SHP77 treated with DMSO at 0.1 percent for 48 hours (cell line): ENCODE measurements at places on chromosomes 2 and 18.

- DNase-seq, result peak; percentile 18
Observed at GRCh38 chr2:42931146-42931817, 138.9 kb upstream of the HAAO start.

GRCh38 chr2:241092677-241093076, 9.4 kb downstream of the MTERF4 start:
- DNase-seq, result no peak

- DNase-seq, result no peak
Observed at GRCh38 chr18:63477968-63478367, 1.2 kb downstream of the SERPINB5 start.

DNA sequence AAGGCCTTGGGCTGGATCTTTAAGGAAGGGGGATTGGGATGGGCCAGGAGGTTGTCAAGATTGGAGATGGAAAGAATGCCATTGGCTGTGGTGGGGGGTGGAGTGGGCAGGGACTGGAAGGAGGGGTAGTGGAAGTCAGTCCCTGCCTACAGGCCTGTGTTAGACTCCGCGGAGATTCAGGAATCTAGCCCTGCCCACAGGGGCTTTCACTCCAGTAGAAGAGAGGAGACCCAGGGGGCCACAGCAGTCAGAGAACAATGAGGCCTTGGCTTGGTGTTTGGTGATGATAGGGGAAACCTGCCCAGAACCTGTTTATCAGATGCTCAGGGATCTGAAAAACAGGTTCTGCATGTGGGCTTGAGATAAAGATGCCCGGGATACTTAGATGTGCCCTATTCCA, 6.1 kb downstream of the STEAP3 start:
- no peak for DNase-seq

- DNase-seq, result no peak
Observed at GRCh38 chr2:989781-990467, 39.3 kb downstream of the SNTG2 start.

- DNase-seq, result no peak
Observed at GRCh38 chr18:26458526-26459232, 89.7 kb downstream of the KCTD1 start.

- no peak for DNase-seq
Observed at GRCh38 chr2:170598067-170598395, 117.1 kb upstream of the SP5 start.

DNA sequence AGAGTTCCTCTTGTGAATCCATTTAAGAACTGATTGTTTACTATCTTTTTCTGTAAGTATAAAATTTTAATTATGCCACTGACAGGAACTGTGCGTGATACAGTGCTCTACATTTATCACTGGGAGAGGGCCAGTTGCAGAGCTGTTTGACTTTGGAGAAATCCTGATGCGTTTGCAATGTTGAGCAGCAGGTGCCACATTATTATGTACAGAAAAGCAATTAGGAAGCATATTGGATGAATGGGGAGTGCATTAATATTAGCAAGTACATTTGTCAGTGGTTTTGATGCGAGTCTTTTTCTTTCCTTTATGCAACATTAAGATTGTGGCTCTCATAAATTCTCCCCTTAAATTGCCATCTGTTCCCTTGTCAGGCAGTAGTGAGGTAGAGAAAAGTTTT, 302.3 kb upstream of the FANCL start:
- no peak for DNase-seq

GRCh38 chr2:97979904-97980303, 15.8 kb downstream of the TMEM131 start:
- DNase-seq, result no peak

DNA sequence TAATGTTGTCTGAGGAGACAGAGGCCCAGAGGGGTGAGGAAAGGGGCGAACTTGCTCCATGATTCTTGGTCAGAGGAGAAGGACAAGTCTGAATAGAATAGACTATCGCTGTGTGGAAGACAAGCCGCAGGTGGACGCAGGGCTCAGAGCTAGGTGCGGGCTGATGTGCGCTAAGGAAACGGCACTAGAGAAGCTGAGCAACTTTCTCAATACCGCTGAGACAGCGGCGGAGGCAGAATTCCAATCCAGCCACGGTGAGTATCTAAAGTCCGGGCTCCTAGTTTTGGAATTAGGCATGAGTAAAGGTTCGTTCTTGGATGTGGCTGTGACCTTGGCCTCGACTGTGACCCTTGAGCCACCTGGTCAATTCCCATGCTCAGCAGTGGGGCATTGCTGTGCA, 47.8 kb downstream of the CAPN13 start:
- DNase-seq, result no peak

DNA sequence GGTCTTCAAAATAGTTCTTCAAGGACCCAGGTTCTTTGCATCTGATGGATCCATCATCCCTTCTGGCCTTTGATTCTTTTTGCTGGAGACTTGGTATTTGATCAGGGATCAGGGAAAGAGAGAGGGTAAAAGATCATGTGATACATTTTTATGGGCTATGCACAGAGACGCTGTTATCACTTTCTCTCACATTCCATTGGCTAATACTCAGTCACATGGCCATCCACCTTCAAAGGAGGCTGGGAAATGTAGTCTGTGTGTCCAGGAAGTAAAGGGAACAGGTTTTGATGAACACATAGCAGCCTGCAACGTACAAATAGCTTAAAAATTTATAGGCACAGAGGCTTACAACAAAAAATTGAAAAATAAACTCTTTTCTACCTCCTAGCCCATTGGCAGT, 629.6 kb upstream of the FANCL start:
- no peak for DNase-seq

DNA sequence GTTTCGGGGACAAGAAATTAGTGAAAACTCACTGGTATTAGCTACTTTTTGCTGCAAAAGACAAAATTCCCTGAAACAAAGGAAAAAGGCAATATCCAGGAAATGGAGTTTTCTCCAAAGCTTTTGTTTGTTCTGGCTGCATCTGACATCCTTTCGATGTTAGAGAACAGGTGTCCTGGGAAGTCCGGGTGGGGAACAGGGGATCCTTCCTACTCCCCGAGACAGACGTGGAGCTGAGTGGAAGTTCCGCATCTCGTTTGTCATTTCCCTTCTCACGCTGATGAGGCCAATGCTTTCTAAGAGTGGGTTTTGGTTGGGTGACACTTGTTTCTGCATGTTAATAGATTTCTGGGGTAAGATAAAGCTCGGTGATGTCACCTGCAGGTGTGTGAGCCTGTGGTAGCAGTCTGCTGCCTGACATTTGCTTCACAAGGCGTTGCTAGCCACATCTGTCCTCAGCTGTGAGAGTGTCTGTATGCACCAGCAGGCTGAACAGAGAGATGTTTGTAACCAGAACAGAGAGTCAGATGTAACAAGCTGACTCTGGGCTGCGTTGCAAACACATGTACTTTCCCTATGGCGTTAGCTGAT, 125.9 kb downstream of the ACOXL start:
- no peak for DNase-seq

DNA sequence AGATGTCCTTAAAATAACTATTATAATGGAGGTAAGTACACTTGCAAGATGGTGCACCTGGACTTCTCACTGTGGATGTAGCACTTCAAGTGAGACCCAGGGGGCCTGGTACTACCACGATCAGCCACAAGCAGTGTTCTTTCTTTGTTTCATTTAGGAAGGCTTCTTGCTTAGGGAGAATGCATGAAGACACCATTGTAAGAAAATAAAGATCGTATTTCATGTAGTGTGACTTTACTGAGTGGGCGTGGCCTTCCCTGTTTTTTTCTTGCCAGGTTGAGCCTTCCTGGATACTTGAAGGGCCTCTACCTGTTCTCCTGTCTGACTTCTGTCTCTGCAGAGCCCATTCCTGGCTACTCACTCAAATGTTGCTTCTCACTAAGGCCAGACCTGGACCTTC, 615.6 kb upstream of the SOX11 start:
- DNase-seq, result no peak

- DNase-seq, result no peak
Observed at GRCh38 chr2:27408601-27409320, 630 bp downstream of the PPM1G start.

- DNase-seq, result no peak
Observed at GRCh38 chr2:33670392-33670937, 71.4 kb upstream of the FAM98A start.

GRCh38 chr18:11284811-11285210, 135.4 kb upstream of the PIEZO2 start:
- DNase-seq, result no peak

DNA sequence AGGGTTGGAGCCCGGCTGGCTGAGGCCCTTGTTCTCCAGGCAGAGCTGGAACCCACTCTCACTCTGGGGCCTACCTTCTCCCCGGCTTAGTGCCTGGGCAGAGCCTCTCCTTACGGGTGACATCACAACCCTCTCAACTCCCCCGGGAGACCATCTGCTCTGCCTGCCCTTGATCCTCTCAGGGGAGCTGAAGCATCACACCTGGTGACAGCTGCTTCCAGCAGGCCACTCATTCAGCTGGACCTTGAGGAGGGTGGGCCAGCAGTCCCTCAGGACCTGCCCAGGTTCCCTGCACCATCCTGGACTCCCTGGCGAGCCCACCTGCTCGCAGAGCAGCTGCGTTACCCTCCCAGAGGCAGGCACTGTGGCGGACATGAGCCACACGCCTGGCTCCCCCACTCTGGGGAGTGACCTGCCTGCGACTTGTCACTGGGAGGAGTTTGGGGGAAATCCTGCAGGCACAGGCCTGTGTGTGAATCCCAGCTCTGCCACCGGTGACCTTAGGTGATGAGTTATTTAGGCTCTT, 13.1 kb downstream of the HS6ST1 start:
- DNase-seq, result peak; percentile 91

DNA sequence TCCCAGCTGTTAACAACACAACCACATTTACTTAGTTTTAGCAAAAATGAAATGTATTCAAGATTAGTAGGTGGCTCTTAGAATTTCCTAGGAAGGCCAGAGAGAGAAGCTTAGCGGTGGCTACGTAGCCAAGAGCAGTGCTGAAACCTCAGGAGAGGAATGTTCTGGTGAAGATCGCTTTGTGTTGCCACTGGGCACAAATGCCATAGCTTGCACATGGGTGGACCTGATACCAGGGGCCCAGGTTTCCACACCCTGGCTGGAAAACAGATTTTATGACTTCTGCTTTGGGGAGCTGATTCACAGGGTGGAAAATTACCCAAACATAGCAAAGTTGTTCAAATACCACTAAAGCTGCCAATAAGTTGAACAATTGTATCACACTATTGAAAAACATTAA, 43.4 kb downstream of the THUMPD2 start:
- DNase-seq, result no peak

- no peak for DNase-seq
Observed at GRCh38 chr2:9228088-9228751, 21.6 kb downstream of the ASAP2 start.

DNA sequence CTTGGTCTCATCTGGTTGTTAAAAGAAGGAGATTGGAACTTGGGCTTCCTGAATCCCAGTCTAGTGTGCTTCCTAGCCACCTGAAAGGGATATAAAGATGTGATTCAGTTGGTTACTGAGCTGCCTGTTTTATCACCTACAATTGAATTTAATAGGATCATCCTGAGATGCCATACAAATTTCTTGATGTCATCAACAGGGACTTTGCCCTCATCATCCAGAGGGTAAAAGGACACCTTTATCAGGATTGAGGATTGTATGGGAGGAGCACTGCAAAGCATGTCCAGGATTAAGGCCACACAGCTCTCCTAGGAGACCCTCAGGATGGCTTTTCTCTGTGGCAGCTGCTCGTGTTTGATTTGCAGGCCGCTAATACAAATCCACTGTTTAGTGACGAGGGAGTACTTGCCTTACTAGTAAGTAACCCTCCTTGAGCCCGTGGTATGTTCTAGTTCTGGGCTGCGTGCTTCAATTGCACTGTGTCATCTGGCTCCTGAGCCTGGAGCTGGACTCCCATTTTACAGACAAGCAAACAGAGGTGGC, 28.6 kb downstream of the SH3RF3 start:
- DNase-seq, result no peak

- DNase-seq, result no peak
Observed at GRCh38 chr18:37872562-37872961, 307.0 kb upstream of the CELF4 start.

- no peak for DNase-seq
Observed at GRCh38 chr2:36565712-36566111, 32.3 kb downstream of the FEZ2 start.

GRCh38 chr2:112540906-112541305, 1.4 kb upstream of the POLR1B start:
- no peak for DNase-seq

- DNase-seq, result no peak
Observed at GRCh38 chr18:61749031-61749430, 143.8 kb downstream of the RNF152 start.

DNA sequence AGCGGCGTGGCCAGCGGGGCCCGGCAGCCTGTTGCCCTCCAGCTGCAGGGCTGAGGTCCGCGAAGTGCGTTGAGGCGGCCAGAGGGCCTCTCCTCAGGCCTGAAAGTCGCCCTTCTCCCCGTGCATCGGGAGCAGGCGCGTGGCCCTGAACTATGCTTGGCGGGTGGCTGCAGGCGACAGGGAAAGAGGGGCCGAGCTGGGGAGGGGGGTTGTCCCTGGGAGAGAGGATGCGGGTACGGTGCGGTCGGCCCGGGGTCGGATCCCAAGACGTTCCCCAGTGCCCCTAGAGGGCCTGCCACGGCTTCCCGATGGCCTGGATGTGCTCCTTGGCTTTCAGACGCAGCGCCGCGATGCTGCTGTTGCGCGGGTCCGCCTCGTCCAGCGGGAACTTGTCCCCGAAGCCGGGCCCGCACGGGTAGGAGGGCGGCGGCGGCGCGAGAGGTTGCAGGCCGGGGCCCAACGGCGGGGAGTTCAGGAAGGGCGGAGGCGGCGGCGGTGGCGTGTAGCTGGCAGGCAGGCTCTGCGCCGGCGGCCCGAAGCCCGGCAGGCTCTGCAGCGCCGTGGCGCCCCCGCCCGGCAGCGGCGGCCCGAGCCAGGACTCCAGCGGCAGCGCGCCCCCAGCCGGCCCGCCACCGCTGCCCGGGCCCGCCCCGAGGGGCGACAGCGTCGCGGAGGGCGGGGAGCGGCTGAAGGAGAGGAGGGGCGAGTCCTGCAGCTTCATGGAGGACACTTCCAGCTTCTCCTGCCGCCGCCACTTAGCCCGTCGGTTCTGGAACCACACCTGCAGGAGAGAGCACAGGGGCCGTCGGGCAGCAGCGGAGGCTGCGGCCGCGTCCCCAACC, 4.3 kb downstream of the RAX start:
- DNase-seq, result peak; percentile 56

GRCh38 chr2:38033646-38034045, 42.3 kb downstream of the CYP1B1 start:
- no peak for DNase-seq

DNA sequence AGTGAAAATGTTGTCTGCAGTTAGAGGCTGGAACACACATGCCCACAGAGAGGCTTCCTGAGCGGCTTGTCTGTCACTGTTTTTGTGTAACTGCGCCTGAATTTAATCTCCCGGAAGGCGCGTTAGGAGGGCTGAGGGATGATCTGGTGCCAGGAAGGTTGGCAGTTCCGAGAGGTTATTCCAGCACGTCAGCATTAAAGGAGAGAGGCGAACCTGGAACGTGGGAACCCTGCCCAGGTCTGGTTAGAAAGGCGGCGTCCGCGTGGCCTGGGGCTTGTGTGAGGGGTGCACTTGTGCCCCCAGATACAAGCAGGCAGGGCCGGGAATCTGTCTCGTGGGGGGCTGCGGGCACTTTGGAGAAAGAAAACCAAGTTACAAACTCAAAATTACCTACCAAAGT, 75.3 kb downstream of the NFATC1 start:
- no peak for DNase-seq
